ENCODE measurements at places on chromosomes 3 and 15. TPM values are rescaled to one million over a fixed set of nuclear protein-coding genes. Genes with fewer than 3 reads are reported as not detected.

The SPSB4 gene
- not detected for total RNA-seq

The CACNA1D gene
- total RNA-seq, result 0.26 TPM

The LRRC3B gene
- total RNA-seq, result not detected

The MUC4 gene
- total RNA-seq, result not detected

The LSAMP gene
- not detected for total RNA-seq

The GOLGB1 gene
- total RNA-seq, result 66.9 TPM

The TLR9 gene
- total RNA-seq, result not detected

The CIB2 gene
- 0.30 TPM for total RNA-seq

The PATL2 gene
- 0.71 TPM for total RNA-seq

The FOXL2 gene
- total RNA-seq, result 0.30 TPM

The PCSK6 gene
- 29.8 TPM for total RNA-seq

The SI gene
- not detected for total RNA-seq

The TMCO5A gene
- not detected for total RNA-seq

The NANOGP8 gene
- 0.75 TPM for total RNA-seq

The C3orf62 gene
- 9.4 TPM for total RNA-seq

The MME gene
- 37.0 TPM for total RNA-seq

The SNX33 gene
- 15.2 TPM for total RNA-seq

The ATP6V1A gene
- total RNA-seq, result 51.6 TPM

The CD96 gene
- total RNA-seq, result not detected

The LRRC34 gene
- not detected for total RNA-seq

The SERINC4 gene
- not detected for total RNA-seq

The EPHB3 gene
- 4.0 TPM for total RNA-seq

The CCDC39 gene
- total RNA-seq, result not detected

The ABI3BP gene
- 3.1 TPM for total RNA-seq

The TMEM212 gene
- not detected for total RNA-seq

The TMEM87A gene
- 52.3 TPM for total RNA-seq

The PRR20G gene
- not detected for total RNA-seq

The MNS1 gene
- total RNA-seq, result 1.5 TPM

The RTP3 gene
- not detected for total RNA-seq

The CFAP20DC gene
- total RNA-seq, result 1.1 TPM

The GATM gene
- total RNA-seq, result 0.54 TPM

The WDR53 gene
- total RNA-seq, result 18.8 TPM

The ITIH1 gene
- total RNA-seq, result not detected

The IRAK2 gene
- 7.0 TPM for total RNA-seq

The TTLL13 gene
- total RNA-seq, result not detected

The SHC4 gene
- 0.49 TPM for total RNA-seq

The SLC38A3 gene
- not detected for total RNA-seq

The ARGFX gene
- total RNA-seq, result not detected

Data from MCF 10A (cell line).